ENCODE measurements at places on chromosomes 6 and 20. TPM values are rescaled to one million over a fixed set of nuclear protein-coding genes. Genes with fewer than 3 reads are reported as not detected.

TOMM6 gene
- total RNA-seq: 321 TPM

- no peak for DNase-seq
Observed at GRCh38 chr20:53713328-53714056, 119.9 kb upstream of the ZNF217 start.

F13A1 gene
- total RNA-seq: not detected

EMILIN3 gene
- total RNA-seq: 0.29 TPM

DNA sequence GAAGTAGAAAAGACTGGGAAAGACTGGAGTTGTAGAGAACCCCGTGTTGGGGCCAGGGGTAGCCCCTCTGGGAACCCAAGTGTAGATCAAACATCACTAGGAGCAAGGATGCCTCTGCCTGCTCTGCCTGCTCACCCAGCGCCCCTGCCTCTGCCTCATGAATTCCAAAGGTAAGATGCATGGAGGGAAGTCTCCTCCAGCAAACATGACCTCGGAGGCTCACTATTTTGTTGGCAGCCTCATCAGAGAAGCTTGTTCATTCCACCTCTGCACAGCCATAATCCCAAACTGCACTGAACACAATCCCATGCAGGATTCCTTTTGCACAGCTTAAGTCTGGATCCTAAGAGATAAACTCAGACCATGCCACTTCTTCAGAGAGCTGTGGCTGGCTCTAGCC is 4.9 kb downstream of the FRS3 start:
- no peak for DNase-seq

All from HepG2 (cell line).